Chondrocyte (in vitro differentiated cells): ENCODE measurements at places on chromosomes 3 and 15.

- DNase-seq = no peak
Observed at GRCh38 chr3:142613491-142613890, 17.3 kb downstream of the PLS1 start.

GRCh38 chr3:93923006-93923405 is 50.7 kb downstream of the PROS1 start:
- DNase-seq = no peak

- peak; percentile 81 for DNase-seq
Observed at GRCh38 chr3:49025005-49025792, 3.3 kb downstream of the NDUFAF3 start.

- DNase-seq = no peak
Observed at GRCh38 chr3:113277941-113278598, 66.7 kb downstream of the BOC start.

DNA sequence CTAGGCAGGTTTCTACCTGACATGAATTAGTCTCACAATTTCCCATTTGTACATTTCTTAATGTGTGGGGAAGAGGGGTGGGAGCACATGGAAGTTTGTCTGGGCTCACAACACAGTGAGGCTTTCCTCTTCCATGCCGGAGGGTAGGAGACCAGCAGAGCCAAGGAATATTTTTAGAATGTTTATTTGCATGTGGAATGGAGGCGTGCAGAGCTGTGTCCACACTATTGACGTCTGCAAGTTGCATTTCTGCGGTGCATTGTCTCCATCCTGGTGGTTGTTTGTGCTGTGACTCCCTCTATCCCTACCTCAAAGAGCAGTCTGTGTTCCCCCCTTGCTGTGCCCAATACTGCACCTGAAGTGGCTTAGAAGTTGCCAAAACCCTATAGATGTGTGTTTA is 103.1 kb upstream of the LRTM1 start:
- no peak for DNase-seq

DNA sequence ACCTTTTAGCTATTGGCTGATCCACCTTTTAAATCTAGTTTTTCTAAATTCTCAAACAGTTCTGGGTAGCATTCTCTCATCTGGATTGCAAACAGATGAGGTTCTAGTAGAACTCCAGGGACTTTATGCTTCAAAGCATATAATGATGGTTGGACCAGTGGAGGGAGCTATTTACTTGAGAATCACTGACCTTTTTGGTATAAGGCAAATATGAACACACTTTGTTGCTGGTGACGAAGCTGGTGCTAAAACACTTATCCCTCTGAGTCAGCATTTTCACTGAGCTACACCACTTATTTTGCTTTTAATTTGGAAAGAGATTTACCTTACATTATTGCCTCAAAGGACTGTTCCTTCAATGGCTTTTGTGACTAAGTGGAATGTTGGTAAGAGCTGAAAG is 58.6 kb upstream of the SLITRK3 start:
- no peak for DNase-seq

GRCh38 chr3:124512881-124513609 is 217.2 kb upstream of the UMPS start:
- DNase-seq = no peak

GRCh38 chr3:148369381-148369780 is 328.3 kb upstream of the AGTR1 start:
- DNase-seq = no peak

GRCh38 chr15:80638553-80639167 is 56.5 kb upstream of the ABHD17C start:
- no peak for DNase-seq

DNA sequence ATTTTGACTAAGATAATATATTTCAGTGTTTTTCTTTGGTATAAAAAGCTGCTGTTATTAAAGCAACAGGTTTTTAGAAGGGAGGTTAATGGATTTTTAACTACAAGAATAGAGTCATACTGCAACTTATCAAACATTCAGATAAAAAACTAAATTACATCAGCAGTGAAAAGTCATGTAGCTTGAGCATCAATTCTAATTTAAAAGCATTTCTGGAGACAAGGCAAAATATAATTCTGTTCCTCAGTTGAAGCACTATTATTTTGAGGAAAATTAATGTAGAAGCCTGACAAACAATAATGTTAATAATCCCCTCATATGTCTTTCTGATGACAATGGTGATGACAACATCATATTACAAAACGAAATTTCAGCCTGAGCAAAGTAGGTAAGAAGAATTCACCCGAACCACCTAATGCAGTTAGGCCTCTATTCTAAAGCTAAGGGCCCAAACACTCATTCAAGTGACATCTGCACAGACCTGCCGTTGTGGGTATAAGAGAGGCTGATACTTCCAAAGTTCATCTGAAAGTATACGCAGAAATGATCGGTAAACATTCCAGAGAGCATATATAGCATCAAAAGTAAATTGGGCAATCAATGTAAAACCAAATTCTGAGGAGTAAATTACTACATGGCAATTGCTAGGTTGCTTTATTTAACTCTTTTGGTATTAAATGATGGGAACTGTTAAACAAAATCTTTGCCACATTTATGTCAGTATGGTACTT is 12.8 kb upstream of the ROBO2 start:
- DNase-seq = no peak

GRCh38 chr15:31250033-31250432 is 76.6 kb upstream of the KLF13 start:
- DNase-seq = peak; percentile 50

DNA sequence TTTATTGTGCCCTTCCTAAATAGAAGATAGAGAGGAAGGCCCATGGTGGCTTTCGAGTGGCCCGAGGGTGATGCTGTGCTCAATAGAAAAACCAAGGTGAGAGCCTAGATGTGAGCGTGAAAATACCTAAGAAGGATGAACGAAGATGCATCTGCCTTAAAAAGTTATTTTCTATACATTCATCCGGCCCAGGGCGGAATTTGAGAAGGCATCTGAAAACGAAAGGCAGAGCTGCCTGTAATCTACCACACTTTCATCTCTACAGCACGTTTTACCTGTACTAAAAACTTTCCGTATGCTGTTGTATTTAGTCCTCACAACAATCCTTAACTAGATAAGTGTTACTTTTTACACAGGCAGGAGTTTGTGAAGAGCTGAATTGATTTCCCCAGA is 1.4 kb downstream of the DUT start:
- DNase-seq = no peak

DNA sequence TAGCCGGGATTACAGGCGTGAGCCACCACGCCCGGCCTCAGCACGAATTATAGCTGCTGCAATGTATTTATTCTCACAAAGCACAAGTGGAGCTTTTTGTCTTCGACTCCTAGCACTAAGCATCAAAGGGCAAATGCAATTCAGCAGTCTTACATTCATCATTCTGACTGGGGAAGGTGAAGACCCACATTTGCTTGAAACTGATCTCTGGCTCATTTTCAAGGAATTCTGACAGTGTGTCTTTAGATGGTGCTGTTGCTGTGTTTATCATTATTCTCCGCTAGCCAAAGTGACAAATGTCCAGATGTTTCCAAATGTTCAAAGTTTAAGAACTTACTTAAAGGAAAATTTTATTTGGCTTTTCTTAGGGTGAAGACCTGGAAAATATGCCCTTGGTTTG is 55.9 kb downstream of the SGO1 start:
- no peak for DNase-seq

DNA sequence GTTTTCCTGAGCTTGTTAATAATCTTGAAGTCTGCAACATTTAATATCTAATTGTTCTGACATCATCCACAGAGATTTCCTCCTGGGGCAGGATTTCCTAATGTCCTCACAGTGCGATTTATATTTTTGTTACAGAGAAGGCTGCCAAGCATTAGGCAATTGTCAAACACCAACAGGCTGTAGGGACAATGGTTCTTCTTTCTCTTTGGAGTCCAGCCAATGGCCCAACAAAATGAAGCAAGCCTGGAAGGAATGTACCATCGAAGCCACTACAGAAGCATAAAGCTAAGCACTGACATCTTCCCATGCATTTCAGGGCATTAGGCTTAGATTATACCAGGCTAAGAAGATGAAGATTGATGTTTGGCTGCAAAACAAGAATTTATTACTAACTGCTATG is 173.0 kb upstream of the FRMD4B start:
- DNase-seq = no peak

DNA sequence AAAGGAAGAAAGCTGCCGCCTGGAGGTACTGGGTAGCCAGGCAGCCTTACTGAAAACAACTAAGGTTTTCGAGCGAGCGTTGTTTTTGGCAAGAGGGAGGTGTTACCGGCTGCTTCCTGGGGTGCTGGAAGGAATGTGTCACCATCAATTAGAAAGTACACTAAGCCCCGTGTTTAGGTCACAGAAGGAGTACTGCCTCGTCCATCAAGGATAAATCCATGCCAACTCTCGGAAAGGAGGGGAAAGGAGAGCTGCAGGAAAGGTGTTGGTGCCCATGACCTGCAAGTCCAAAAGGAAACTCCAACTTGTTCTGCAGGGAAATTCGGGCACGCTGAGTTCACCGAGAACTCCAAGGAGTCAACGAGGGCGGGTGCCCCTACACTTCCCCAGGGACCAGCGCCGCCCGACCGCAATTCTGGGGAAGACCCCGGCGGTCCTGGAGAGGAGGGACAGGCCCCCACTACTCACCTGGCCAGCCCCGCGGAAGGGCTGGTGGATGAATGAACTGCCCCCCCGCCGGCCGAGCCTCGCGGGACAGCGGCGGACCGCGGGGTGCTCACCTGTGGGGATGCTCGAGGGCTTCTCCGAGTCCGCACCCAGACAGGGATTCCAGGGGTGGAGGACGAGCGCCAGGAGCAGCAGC is 542 bp downstream of the PLOD2 start:
- peak; percentile 90 for DNase-seq

- DNase-seq = no peak
Observed at GRCh38 chr15:90231028-90232017, 2.4 kb downstream of the CIB1 start.

- peak; percentile 77 for DNase-seq
Observed at GRCh38 chr15:29090617-29091466, 178.8 kb downstream of the NSMCE3 start.
